Amniotic stem cell (primary cell): ENCODE measurements at places on chromosomes 1 and 21.

DNA sequence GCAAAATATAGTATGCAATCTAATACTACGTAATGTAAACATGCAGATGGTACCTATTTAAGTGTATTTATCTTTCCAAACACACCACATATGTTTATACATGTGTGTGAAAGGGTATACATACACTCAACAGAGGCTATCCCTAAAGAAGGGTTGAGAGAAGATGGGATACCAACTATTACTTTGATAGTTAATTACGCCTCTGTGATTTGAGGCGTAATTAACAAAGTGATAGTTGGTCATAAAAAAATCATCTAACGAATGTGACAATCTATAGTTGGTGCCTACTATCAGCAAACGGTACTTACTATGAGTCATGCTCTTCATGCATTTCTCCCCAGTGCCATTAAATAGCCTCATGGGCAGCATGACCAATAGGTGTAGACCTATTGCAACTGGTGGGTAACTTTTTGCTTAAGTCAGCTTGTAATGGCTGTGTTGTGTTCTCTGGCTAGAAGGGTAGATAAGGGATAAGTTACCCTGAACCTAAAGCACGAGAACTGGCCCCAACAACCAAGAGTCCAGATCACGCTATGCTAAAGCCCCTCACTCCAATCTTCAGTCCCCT is 15.3 kb downstream of the RCAN1 start:
- no peak for DNase-seq

GRCh38 chr21:26758083-26758880 is 86.9 kb downstream of the ADAMTS1 start:
- no peak for DNase-seq

- DNase-seq: no peak
Observed at GRCh38 chr1:244304156-244304555, 147.6 kb downstream of the ADSS2 start.

- DNase-seq: no peak
Observed at GRCh38 chr1:209648346-209648745, 3.9 kb downstream of the LAMB3 start.

DNA sequence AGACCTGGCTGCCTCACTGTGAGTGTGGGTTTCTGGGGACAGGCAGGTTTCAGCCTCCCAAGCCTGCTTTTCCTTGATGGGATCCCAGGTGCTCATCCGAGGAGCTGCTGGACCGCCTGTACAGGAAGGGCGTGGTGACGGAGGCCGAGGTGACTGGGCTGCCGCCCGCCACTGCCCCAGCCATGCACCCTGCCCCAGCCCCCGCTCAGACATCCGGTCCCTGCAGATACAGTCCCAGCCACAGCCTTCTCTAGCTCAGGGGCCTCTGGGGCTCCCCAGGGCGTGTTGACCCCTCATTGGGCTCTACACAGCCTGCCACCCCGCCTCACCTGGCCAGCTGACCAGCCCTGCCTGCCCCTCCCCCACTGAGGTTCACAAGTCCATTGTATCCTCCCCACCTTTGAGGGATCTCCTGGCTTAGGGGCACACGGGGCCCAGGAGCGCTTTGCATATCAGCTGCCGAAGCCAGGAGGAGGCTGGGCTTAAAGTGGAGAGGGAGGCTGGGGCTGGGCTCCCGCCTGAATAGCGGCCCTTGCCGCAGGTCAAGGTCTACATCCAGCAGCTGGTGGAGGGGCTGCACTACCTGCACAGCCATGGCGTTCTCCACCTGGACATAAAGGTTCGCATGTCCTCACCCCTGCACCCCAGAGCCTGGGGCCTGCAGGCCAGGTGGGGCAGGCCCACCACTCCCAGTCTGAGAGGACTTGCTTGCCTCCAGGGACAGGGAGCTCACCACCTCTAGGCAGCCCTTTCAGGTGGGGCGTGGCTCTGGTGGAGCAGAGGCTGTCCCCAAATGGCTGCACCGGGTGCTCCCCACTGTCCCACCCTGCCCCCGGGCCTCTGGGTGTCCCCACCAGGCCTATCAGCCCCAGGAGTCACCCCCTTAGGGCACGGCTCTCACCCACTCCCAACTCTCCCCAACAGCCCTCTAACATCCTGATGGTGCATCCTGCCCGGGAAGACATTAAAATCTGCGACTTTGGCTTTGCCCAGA is 38.5 kb downstream of the TRIM11 start:
- no peak for DNase-seq

- DNase-seq: no peak
Observed at GRCh38 chr1:162009501-162010174, 14.0 kb downstream of the OLFML2B start.

- no peak for DNase-seq
Observed at GRCh38 chr21:46543306-46543705, 61.6 kb downstream of the S100B start.

GRCh38 chr1:69363236-69363635 is 204.5 kb upstream of the LRRC7 start:
- DNase-seq: no peak

DNA sequence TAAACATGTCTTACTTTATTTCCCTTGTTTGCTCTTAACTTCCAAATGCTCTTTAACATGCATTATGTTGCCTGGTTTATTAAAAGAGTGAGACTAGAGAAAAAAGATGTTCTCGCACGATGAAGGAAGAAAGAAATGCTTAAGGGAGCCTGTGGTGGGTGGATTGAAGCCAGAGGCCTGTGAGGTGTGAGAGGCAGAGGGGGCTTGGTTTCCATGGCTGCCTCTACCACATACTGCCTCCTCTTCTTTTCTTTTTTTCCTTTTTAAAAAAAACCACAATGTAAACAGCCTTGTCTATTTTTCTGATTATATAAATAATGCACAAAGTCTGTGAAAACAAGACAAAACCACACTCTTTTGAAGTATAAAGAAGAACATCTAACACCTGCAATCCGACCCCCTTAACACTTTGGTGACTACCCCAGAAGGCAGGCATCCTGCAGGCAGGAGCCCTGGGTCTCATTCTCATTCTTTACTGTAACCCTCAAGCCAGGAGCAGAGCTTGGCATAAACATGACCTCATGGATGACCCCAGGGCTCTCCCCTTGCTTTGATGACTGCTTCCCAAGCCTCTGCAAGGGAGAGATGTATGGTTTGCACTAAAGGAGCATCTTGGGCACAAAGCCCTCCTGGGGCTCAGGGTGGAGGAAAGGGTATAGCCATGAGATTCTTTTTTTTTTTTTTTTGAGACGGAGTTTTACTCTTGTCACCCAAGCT is 10.1 kb upstream of the PARP1 start:
- no peak for DNase-seq

- no peak for DNase-seq
Observed at GRCh38 chr1:28517649-28517999, 11.8 kb downstream of the RCC1 start.

DNA sequence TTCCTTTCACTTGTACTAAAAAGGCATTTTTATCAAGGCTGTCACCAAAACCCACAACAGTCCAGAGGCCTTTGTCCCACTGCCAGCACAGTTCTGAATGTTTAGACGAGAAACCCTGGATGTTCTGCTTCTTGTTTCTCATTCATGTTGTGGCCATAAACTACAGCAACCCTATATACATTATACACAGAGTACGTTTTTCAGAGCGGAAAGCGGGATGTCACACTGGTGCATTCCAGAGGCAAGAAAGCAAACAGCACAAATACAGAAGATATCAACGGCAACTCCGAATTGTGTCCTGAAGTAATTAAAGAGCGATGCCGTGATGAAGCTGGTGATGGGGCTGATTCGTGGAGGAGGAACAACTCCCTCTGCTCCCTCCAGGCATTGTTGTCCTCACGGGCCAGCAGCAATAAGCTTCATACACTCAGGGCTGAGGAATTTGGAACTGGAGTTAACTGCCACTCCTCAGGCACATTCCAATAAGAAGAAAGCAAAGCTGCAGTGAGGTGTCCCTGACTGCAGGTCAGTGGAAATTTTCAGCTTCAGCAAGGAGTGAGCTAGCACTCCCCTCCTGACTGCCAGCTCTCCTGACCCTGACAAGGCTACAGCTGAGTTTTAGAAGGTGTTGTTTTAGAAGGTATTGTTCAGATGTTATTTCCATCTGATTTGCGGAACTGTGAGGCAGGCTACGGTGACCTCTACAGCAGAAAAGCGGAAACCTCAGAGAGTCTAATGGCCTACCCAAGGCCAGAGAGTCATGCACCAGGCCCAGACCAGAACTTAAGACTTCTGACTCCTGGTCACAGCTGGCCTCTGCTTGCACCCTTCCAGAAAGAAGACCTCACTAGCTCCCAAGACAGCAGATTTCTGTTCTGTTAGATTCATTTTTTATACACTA is 149.0 kb downstream of the TGFBR3 start:
- no peak for DNase-seq

DNA sequence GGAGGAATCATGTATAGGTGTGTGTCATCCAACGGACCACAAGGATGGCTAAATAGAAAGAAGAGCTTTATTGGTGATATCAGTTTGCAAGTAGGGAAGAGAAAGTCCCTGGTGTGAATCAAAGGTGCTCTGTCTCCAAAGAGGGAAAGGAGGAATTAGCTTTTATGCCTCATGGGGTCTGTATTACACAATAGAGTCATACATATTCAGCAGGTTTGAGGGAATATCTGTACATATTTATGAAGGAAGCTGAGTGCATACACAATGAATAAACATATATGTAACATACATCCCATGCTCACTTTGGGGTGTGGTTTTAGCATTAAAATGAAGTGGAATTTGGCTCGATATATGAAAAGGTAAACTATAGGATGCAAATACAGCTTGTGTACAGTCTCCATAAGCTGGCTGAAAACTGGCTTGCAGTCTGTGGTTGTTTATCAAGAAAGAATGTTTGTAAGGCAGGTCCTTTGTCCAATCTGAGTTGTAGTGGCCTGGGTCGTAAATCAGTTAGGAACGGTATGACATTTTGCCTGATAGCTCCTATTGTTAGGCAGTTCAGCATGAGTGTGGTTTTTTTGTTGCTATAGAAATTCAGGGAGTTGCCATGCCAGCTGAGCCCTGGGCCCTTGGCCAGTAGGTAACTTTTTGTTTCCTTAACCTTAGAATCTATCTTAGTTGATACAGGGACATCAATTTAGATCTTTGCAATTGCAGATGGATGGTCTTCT is 198.0 kb upstream of the ZP4 start:
- DNase-seq: no peak
